ENCODE measurements at places on chromosomes 11 and 22.

- DNase-seq = no peak
Observed at GRCh38 chr11:82831364-82831763, 68.9 kb downstream of the PRCP start.

DNA sequence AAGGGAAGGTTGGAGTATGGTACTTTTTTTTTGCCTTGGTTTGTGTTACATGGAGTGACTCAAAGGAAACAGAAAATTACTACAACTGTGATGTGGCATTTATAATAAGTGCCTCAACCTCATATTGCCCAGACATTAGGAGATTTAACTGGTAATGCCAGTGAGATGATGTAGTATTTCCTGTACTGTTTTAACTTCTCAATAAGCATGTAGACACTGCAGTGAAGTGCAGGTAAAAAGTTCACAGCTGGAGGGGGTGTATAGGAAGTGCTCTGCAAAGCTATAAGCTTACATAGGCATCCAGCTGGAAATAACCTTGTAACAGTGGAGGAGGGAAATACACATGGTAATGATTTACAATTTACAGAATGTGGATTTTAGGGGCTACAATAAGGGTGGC is 138.2 kb upstream of the MTMR2 start:
- DNase-seq = no peak

DNA sequence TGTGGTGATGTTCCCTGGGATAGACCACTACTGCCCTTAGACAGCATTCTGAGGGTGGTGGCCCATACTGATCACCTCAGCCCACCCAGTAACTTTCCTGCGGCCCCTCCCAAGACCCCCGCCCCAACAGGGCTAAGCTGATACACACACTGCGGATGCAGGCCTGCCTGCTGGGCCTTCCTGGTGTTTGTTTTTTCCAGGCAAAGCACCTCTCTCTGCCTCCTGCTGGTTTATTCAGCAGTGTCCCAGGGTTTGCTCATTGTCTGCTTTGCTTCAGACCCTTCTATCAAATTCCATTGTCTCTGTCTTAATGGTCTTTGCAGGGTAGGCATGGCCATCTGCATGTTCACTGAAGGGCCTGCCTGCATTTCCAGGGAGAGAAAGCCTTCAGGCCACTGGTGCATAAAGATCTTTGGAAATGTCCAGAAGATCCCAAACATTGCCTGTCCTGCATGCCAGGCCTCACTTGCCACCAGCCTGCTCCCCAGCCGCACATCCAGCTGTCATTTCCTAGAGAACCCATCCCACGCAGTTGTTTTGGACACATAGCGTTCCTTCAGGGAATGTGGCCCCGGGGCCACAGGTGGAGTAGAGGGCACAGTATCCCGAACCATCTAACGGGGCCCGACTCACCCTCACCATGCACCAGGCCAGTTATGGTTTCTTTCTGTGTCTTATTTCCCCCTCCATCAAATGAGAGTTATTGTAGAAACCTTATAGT is 50.2 kb downstream of the BCR start:
- DNase-seq = no peak

DNA sequence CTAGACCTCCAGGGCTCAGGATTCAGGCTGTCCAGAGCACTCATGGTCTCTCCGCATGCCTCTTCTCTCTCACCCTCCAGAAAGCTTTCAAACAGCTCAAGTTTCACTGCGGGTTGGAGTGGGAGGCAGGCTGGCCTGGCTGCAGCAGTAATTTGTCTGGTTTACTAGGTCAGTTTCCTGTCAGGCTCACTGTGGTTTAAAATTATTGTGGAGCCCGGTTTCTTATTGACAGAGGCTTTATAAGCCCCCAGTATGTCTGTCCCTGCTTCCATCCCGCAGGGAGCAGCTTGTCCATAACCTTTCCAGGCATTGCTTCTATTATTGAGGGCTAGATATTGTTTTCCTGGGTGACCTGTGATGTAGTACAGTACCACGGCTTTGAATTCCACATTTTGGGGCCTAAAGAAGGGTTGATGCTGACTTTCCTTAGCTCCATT is 235.3 kb upstream of the SORL1-AS1 start:
- DNase-seq = peak; percentile 34

DNA sequence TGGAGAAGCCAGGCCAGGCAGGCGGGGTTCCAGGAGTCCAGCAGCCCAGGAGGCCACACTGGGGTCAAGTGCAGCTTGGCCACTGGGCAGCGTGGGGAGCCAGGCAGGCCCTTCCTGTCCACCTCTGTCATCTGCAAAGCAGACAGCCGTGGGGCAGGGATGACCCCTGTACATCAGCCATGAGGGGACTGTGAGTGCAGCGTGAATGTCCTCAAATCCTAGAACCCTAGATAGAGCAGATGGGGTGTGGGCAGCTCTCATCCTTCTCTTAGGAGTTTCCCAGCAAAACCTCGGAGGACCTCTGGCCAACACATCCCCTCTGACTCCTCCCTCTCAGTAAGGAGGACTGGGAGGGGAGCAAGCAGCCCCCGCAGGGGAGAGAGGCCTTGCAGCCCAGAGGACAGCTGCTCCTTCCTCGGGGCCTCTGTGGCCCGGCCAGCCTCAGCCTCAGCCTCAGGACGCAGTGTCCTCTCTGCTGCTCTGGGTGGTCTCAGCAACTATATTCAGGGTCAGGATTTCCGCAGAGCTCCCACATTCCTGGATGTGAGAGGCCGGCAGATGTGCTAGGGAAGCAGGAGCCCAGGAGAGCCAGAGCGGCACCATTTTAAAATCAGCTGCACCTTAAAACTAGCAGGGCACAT is 820.5 kb downstream of the BRD1 start:
- no peak for DNase-seq

DNA sequence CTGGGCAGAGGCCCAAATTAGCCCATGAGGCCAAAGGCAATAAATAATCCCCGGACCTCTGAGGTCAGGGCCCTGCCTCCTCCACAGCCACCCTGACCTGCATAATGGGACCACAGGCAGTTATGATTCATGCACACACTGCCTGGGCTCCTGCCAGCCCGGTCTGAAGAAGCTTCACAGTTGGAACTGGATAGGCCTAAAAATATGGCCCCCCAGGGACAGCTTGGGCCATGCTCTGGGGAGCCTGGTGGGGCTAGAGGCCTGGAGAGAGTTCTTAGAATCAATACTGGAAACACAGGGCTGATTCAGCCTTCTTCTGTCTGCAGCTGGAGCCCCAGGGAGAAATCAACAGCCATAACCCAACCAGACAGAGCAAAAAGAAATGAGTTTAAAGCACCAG is 112.8 kb upstream of the CADM1 start:
- DNase-seq = no peak

DNA sequence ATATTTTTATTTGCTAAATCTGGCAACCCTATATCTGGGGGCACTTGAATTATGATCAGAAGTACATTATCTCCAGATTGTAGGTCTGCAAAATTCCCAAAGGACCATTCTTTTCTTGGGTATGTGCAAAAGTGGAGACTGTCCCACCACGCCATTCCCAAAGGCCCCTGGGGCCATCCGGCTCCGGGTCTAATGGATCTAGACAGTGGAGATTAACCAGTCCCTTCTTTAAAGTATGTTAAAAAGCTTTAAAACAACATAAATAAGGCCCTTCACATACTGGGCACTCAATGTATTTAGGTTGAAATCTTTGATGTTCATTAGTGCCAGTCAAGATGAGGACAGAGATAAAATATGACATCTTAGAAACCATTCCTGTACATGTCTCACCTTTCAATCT is 124.1 kb downstream of the MAML2 start:
- DNase-seq = no peak

GRCh38 chr11:9396752-9397151 is 12.3 kb downstream of the IPO7 start:
- DNase-seq = no peak

GRCh38 chr22:36853407-36854099 is 7.3 kb upstream of the NCF4 start:
- peak; percentile 57 for DNase-seq

DNA sequence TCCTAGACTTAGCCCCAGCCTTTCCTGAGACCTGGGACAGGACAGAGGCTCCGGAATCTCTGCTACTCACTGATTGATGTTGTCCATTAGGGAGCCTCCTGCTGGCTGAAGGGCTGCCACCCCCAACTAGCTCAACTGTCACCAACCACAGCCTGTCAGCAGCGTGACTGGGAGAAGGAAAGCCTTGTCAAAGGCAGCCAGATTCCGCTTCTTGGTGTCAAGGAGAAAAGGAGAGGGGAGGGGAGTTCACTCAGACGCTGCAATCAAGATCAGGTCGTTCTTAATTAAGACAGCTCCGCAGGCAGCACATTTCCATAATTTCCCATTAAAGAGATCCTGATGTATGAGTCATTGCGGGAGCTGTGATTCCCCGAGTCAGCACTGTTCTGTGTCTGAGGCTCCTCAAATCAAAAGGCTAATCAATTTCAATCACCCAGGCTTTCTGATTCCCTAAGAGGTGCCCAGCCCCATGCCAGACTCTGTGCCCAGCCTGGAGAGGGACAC is 152.8 kb upstream of the ZBED5 start:
- peak; percentile 31 for DNase-seq

DNA sequence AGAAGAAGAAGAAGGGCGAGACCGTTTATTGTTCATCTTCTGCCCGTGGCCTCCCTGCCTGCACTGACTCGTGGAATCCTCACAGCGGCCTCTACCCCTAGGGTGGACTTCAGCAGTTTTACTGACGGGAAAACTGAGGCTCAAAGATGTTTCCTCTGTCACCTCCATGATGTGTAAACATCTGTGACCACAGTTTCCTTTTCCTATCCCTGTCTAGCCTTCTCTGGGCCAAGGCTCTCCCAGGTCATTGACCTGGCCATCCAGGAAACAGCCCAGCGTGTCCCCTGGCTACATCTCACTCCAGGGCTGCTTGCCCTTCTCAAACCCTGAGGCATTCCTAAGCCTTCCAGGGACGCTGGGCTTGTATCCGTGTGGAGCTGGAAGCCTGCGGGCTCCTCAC is 49.0 kb upstream of the GCAT start:
- no peak for DNase-seq

DNA sequence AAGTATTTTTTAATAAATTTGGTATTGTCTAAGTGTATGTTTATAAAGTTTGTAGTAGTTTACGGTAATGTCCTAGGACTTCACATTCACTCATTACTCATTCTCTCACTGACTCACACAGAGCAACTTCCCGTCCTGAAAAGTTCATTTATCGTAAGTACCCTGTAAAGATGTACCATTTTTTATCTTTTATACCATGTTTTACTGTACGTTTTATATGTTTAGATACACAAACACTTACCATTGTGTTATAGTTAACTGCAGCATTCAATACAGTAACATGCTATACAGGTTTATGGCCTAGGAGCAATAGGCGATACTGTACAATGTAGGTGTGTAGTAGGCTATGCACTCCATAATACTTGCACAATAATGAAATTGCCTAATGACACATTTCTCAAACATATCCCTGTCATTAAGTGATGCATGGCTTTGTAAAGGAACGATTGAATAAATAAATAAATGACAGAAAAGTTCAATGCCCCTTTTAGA is 12.5 kb upstream of the CARD18 start:
- DNase-seq = no peak

DNA sequence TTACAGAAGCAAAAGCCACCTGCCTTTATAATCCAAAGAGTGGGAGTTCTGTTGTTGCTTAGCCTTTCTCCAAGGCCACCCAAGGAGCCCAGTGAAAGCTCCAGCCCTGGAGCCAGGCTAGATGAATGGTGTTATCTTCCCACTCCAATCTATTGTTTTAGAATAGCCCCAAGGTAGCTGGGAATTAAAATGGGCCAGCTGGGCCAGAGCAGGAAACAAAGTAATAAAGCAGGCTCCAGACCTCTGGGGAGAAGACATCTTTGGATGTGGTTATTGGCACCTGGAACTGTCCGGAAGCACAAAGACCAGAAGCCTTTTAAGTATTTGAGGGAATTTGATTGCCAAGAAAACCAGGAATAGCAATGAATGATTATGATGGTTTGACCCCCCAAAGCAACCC is 8.8 kb downstream of the C11orf96 start:
- no peak for DNase-seq

GRCh38 chr11:131675121-131675888 is 304.9 kb downstream of the NTM start:
- DNase-seq = no peak

DNA sequence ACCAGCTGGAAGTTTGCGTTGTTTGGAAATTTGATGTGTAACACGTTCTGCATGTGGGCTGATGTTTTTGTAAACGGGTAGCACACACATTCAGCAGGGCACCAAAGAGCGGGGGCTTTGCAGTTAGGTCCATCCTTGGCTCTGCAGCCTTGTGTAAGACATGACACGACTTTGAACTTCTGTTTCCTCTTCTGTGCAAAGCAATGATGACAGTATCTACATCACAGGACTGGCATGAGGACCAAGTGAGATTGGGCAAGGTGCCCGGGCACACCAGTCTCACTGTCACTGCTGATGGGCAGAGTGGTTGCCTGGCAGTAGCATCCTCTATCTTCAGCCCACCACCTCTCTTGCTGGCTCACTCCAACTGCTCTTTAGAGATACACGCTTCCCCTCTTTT is 3.3 kb downstream of the TCN2 start:
- no peak for DNase-seq

DNA sequence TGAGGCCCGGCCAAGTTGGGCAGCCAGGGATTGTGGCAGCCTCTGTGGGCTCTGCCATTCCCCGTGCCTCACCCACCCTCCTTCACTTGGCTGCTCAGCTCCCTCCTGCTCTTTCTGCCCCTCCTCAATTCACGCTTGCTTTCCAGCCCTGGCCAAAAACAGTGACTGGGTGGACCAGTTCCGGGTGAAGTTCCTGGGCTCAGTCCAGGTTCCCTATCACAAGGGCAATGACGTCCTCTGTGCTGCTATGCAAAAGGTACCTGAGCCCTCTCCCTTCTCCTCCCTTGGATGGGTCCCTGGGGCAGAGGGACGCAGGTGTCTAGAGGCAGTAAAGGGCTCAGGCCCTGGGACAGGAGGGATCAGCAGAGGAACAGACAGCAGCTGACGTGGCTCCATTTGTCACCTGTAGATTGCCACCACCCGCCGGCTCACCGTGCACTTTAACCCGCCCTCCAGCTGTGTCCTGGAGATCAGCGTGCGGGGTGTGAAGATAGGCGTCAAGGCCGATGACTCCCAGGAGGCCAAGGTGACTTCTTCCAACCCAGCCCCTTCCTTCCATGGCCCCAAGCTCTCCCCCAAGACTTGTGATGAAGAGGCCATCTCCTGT is 2.7 kb downstream of the FREY1 start:
- DNase-seq = no peak

DNA sequence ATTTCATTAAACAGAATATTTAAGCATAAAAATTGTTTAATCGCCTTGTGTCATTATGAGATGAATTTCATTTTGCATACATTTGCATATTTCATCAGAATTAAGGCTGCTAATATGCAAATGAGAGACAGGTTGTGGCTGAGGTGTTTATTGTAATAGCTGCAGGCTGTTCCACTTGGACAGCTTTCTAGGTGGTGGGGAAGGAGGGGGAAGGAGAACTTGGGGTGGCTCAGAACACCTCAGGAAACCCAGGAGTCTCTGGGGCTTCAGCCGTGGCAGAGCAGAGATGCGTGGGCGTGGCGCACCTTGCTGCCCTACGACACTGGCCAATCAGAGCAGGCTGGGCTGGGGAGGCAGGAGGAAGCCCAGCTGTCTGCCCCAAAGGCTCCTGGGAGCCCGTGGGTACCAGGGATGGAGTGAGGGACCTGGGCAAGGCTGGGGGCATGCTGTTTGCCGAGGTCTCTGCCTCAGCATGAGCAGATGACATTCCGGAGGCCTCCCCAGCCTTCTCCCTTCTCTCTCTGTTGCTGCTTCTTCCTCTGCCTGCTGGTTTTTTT is 542.9 kb downstream of the MN1 start:
- DNase-seq = peak; percentile 34

- DNase-seq = no peak
Observed at GRCh38 chr11:15625691-15626090, 511.0 kb downstream of the INSC start.

- no peak for DNase-seq
Observed at GRCh38 chr22:30778261-30778660, 83.6 kb downstream of the OSBP2 start.

All from NCI-H524 (cell line).